ENCODE measurements at places on chromosomes 12 and 14.

DNA sequence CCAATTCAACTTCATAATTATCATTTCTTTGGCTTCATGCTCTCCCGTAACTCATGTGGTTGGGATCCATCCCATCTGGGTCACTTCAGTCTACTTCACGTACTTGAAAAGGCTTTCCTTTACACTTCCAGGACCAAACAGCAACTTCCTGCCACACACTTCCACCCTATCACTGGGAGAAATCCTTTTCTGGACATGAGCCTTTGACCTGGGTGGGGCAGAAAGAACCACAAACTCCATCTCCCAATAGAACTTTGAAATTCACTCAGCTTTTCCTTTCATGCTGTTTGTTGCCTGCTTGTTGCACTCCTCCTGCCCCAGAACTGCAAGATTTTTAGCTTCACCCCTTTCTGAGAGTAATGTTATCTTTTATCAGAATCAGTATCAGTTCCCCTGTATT is 18.4 kb upstream of the GALNT16 start:
- no peak for DNase-seq

- no peak for DNase-seq
These were observed 60.9 kb upstream of the ZFP36L1 start for GRCh38 chr14:68853749-68854148.

DNA sequence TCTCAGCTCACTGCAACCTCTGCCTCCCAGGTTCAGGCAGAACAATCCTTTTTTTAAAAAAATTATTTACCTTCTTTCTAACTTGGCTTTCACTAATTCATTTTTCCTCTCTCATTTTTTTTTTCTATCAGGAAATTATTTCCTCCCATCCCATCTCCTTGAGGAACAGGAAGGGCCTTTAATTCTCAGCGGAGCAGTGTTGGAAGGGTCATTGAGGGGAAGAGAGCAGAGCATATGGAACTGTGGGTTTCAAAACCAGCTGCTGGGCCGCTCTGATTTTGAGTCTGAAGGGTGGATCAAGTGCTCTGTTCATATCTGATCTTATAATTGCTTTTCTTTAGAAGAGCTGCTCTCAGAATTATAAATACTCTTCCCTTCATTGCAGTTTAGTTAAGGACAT is 29.0 kb downstream of the NUBPL start:
- DNase-seq: no peak

- no peak for DNase-seq
These were observed 63.9 kb downstream of the FZD10 start for GRCh38 chr12:130226126-130226525.

- no peak for DNase-seq
These were observed 91.6 kb upstream of the PTPRQ start for GRCh38 chr12:80352474-80352873.

GRCh38 chr12:115817389-115817788 is 460.1 kb downstream of the MED13L start:
- DNase-seq: no peak

GRCh38 chr14:105541218-105541875 is 15.0 kb downstream of the TMEM121 start:
- DNase-seq: no peak

GRCh38 chr14:101498526-101498860 is 62.8 kb upstream of the DIO3 start:
- DNase-seq: no peak

GRCh38 chr14:69882915-69883314 is 3.7 kb downstream of the SMOC1 start:
- no peak for DNase-seq

DNA sequence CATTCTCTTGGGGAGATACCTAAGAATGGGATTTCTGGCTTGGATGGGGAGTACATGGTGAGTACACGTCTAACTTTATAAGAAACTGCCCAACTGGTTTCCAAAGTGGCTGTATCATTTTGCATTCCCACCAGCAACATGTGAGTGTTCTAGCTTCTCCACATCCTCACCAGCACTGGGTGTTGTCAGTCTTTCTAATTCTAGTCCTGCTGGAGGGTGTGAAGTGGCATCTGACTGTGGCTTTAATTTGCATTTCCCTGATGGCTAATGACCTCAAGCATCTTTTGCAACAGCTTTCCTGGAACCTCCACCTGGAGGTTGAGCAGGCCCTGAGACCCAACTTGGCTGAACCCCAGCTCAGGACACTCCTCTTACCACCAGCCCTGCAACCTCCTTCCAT is 17.8 kb downstream of the SELPLG start:
- no peak for DNase-seq

DNA sequence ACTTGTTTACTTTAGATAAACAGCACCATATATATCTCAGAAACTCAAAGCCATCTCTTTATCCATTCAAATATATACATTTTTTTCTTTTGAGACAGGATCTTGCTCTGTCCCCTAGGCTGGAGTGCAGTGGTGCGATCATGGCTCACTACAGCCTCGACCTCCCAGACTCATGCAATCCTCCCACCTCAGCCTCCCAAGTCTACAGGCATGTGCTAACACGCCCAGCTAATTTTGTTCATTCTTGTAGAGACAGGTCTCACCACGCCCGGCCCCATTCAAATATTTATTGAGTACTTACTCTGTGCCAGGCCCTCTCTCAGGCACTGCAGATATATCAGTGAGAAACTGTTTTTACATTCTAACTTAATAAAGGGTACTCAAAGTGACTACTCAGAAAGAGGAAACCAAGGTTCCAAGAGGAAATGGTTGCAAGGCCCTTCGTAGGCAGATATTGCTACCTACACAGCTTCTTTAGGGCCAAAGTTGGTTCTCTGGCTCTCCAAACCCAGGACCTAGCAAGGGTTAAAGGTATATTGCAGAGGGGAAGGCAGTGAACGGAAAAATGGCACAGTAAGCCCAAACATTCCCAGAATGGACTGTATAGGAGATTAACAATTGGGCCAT is 2.9 kb downstream of the ATXN3 start:
- DNase-seq: no peak

GRCh38 chr12:574475-575128 is 88.6 kb downstream of the NINJ2 start:
- no peak for DNase-seq
